ENCODE measurements at places on chromosomes 1 and 21.

- no peak for DNase-seq
Observed at GRCh38 chr1:21509351-21510112, at the start of gene ALPL. TSS of gene ALPL (plus strand) at chr1:21509423. CDS start at chr1:21554082, 44,659 bp downstream.

DNA sequence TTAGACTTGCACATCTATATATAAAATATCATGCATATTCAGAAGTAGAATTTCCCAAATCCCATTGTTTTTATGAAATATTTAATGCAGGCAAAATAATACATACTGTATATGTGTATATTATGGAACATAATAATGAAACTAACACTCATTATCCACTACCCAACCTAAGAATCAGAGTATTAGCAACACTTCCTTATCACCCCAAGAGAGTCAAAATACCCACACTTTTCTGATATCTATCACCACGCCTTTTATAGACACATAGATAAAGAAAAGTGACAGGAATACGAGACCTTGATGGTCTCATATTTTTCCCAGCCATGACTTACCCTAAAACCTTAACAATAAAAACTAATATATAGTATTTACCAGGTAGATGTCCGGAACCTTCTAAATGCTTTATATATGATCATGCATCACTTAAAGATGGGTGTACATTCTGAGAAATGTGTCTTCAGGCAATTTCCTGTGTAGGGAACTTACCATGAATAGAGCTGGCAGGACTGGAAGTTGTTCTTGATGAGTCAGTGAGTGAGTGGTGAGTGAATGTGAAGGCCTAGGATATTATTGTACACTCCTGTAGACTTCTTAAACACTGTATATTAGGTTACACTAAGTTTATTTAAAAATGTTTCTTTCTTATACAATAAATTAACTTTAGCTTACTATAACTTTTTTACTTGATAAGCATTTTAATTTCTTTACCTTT, 45.5 kb downstream of the TNFSF4 start:
- no peak for DNase-seq

GRCh38 chr1:150429805-150430204, 57.4 kb upstream of the TARS2 start:
- peak; percentile 30 for DNase-seq

- DNase-seq: no peak
Observed at GRCh38 chr1:207742850-207743555, 8.9 kb upstream of the CD46 start.

DNA sequence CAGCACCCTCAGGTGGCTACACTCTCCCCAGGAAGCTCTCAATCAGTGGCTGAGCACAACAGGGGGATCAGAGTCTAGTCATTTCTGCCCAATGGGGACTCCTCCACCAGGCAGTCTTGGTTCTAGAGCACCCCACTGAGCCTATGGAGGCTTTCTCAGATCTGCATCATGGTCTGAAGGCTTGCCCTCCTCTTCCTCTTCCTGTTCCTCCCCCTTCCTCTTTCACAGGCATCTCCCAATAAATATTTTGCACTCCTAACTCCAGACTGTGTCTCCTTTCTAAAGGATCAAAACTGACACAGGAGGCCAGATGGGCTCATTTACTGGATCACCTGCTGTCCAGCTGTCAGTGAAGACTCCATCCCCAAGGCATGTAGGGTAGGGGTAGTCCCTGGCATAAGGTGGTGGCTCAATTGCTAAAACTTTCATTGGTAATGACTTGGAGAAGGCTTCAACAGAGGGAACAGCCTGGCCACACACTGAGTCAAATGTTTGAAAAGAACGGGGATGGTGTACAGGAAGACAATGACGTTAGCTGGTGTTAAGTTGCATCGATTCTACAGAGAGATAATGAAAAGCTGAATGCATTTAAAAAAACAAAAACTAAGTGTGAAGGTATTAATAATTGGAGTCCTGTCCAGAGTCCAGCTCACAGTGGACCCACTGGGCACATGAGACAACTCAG, 84.2 kb upstream of the SLC2A1 start:
- DNase-seq: no peak

GRCh38 chr1:26520339-26520738, 9.2 kb upstream of the RPS6KA1 start:
- no peak for DNase-seq

GRCh38 chr1:101283443-101283842, 46.6 kb downstream of the S1PR1 start:
- DNase-seq: no peak

DNA sequence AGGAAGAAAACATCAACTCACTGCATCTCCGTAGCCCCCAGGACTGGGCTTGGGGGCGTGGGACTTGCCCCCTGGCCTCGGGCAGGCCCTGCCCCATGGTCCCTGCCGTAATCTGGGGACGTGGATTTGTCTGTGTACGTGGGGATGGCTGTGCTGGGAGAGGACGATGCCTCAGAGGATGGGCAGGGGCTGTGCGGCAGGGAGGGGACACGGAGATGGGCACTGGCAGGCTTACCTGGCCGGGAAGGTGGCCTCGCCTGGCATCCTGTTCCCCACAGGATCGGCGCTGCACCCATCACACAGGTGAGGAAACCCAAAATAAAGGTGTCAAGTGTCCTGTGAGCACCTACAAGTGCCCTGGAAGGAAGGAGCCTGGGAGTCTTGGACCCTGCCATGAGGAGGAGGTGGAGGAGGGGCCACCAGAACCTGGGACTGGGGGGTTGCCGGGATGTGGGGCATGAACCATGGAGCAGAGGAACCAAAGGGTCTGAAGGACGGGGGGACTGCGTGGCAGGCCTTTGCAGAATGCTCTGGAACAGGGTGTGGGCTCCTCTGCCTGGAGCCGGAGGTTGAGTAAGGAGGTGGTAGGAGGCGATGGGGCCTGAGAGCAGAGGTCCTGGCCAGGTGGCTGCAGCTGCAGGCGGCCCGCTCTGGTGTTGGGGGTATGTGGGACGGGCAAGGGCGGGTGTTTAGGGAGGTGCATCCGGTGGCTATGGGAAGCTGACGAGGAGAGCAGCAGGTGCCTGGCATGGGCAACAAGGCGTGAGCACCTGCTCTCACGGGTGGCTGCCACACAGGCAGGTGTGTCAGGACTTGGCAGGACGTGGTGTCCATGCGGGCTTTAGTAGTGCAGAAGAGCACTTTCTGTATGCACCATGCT, 27.8 kb upstream of the LRRC3 start:
- DNase-seq: no peak

DNA sequence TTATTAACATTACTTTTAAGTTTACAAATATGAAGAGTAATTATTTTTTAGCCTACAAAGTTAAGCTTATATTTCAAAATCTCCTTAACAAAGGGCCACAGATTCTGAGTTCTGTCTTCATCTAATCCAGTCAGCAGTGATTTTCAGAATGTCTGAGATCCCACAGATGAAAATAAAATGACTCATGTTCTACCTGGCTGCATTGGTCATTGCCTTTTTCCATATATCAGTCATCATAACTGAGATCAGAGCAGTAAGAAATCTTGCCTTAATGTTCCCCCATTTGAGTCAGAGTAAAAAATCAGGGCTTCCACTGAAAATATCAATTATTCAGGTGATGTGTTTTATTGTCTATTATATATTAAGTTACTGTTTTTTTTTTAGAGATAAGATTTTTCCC, 416.1 kb downstream of the MRPL39 start:
- no peak for DNase-seq

DNA sequence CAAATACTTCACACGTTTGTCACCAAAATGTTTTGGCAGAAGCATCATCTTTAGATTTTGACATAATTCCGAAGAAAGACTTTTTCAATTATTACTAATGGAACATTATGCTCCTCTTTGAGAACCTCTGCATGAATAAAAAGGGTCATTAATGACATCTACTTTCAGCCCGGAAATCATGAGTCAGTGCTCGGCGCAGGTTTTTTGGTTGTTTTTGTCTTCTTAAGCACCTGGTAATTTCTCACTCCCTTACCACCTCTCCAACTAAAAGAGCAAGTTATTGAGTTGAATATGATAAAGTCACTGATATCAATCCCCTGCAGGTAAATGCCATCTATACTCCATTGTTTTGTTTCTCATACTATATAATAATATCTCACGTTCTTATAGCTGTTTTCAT, 113.0 kb upstream of the PBX1 start:
- no peak for DNase-seq

GRCh38 chr21:38140207-38140903, 116.4 kb upstream of the KCNJ15 start:
- no peak for DNase-seq

DNA sequence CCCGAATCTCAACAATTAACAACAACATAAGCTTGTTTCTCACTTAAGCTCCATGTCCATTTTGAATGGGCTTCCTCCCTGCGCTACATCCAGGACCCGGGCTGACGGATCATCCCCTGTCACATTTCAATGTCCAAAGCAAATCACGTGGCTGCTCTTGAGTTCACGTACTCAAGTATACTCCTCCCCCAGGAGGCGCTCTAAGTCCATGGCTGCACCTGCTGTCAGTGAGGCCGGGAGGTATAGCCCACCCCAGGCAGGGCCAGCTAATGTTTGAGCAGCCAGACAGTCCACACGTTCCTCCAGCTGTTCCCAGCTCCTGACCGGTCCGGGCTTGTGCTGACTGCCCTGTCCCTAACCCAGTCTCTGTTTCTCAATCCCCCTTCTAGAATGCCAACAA, 220.8 kb downstream of the SLC35F3 start:
- DNase-seq: peak; percentile 11

DNA sequence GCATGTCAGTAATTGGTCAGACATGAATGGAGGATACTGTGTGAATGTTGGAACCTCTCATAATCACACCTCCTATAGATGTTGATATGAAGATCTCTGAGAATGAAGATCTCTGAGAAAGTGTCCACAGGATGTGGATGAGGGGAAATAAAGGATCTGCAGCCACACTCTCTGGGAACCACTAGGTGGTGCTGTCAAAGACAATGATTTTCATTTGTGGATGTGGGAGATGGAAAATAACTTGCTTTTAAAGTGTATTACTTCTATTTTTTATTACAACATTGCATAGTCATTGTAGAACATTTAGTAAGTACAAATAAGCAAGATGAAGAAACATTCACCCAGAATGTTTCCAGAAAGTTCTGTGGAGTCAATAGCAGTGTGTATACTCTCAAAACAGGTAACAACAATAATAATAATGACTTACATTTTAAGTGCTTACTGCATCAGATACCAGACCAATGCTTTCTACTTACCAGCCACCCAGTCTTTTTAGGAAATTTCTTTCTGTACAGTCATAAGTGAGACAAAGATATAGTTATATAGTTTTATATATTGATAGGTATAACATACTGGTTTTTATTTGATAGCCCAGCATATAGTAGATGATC, 128.2 kb downstream of the ATG4C start:
- DNase-seq: peak; percentile 16

DNA sequence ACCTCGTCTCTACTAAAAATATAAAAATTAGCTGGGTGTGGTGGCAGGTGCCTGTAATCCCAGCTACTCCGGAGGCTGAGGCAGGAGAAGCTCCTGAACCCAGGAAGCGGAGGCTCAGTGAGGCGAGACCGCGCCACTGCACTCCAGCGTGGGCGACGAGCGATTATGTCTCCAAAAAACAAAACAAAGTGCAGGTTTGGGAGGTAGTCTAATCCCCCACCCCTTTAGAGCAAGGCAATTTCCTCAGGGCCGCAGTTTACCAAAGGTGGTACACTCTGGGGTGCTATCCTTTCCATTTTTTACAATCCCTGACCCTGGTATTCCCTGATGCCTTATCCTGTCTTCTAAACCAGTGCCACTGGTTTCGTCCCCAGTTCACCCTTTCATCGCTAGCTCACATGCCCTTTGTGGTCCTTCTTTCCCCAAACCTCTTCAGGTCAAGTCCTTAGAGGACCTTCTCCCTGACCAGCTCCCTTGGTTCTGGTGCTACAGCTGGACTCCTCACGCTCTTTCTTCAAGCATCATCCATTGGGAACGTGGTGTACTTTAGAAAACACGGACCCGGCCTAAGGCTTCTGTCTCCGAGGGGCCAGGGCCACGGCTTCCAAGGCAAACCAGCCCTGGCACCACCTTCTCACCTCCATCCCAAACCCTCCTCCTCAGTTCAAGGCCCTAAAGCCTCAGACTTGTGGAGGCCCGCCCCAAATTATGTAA, 873 bp downstream of the IFT25 start:
- DNase-seq: no peak

- no peak for DNase-seq
Observed at GRCh38 chr1:214402613-214403083, 121.7 kb downstream of the SMYD2 start.

- peak; percentile 38 for DNase-seq
Observed at GRCh38 chr1:166974647-166975345, 544 bp downstream of the ILDR2 start.

GRCh38 chr1:215824245-215824644, 257.1 kb downstream of the KCTD3 start:
- no peak for DNase-seq

DNA sequence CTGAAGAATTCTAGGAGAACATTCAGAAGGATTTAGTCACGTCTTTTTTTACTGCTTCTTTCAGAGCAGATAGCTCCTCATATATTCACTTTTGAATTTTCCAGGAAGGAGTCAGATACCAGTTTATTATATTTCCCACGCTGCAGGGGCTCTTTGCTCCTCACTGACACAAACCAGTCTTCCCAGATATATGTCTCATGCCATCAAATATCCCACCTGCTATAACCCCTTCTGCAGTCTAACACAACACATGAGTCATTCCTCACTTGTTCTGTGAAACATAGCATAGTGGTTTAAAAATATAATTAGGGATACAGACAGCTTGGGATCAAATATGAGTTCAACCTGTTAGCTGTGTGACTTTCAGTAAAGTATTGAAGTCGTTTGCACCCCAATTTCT, 251.7 kb upstream of the DPYD start:
- DNase-seq: no peak

DNA sequence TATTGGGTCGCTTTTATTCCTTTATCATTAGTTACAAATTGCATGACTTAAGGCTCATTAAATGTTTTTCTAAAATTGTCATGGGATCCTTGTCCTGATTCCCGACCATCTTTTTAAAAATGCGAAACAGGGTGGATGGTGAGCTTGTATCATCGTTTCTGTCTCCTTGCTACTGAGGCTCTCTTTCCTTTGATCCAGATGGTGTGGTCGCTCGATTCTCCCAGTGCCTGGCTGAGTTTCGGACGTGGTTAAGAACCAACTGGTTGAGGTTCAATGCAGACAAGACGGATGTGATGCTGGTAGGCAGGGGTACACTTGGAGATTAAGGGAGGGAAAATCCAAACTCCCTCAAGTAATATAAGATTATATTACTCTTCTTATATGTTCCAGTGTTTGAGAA, 1.2 kb downstream of the MIER1 start:
- peak; percentile 51 for DNase-seq

DNA sequence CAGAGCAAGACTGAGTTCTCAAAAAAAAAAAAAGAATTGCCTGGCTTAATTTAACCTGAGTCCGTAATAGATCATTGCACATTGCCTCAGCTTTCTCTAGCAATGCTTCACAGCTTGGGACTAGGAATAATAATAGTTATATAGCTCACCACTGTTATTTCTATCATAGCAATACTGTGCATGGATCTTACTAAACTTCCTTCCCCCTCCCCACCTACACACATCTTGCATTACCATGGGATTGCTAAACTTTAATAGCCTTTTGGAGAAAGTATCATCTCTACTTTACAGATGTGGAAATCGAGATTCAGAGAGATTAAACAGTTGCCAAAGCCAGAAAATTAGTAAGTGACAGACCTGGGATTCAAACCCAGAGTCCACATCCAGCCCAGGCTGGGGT, 99.4 kb downstream of the ATP5PO start:
- DNase-seq: no peak

- DNase-seq: no peak
Observed at GRCh38 chr21:33937931-33938339, 22.3 kb upstream of the ATP5PO start.

- no peak for DNase-seq
Observed at GRCh38 chr1:52238887-52239707, 97.2 kb downstream of the ZFYVE9 start.
